ENCODE measurements at places on chromosomes 1 and 21.

- no peak for DNase-seq
These were observed 392.3 kb downstream of the CAMTA1 start for GRCh38 chr1:7177438-7178146.

GRCh38 chr1:203693721-203694120 is 67.1 kb downstream of the ATP2B4 start:
- no peak for DNase-seq

DNA sequence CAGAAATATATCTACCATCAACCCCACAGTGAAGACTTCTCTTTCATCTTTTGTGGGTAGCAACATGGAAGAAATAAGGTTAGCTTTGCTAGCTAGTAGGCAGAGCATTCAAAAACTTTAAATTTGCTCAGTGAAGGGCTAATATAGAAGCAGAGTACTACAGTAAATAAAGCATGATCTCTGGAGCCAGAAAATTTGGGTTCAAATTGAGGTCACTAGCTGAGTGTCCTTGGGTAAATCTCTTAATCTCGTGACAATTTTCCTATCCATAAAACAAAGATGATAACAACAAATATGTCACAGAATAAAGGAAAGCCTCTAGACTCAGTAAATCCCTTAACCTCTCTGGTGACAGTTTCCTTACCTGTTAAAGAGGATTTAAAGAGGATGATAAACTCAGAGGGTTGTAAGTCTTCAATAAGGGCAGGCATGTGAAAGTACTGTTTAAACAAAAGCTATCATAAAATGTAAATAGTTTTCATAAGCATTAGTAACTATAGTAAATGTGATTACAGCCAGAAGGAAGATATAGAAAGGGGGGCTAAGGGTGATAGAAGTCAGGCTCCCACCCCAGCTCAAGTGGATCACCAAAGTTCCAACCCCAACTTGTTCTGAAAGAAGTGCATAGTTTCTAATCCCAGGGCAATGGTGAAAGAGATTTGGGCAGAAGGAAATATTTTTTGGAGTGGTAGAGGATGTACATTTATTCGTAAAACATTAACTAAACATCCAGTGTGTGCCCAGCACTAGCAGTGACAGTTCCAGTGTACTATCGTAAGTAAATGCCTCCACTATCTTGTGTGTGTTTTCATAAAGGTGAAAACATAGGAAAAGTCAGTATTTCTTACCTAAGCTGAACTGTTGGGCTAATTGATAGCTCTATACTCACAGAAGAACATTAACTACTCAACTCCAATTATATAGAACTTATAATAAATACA is 24.8 kb downstream of the TM2D1 start:
- DNase-seq: no peak

DNA sequence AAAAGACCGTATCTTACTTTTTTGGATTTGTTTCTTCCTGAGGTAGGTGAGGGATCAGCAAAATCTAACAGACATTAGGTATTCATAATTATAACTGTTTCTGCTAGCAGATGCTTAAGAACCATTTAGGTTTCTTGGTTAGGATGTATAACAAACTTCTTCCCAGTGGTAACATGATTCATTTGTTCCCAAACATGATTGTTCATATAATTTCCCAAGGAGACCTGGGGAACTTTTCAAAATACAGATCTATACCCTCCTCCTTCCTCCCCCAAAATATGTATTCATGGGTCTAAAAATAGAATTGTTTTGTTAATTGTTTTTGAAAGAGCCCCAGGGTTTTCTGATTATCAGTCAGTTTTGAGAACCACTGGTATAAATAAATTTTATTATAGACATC is 228.2 kb downstream of the COP1 start:
- DNase-seq: no peak

- no peak for DNase-seq
These were observed 2.2 kb downstream of the NAV1 start for GRCh38 chr1:201540846-201541735.

All from stimulated activated CD4-positive, alpha-beta T cell treated with anti-CD3 and anti-CD28 coated beads, Interleukin-2, amount 100 ng/mL, for 24 hours (primary cell).